ENCODE measurements at places on chromosomes 12 and 14. TPM values are rescaled to one million over a fixed set of nuclear protein-coding genes. Genes with fewer than 3 reads are reported as not detected.

The C12orf50 gene
- 0.11 TPM for total RNA-seq

The POTEM gene
- total RNA-seq: not detected

The KLRK1 gene
- 117 TPM for total RNA-seq

The GAS2L3 gene
- total RNA-seq: 2.7 TPM

The ITGB7 gene
- 500 TPM for total RNA-seq

The RFX4 gene
- total RNA-seq: not detected

The EIF2S3B gene
- total RNA-seq: 1.8 TPM

The CABP1 gene
- not detected for total RNA-seq

The ADCY6 gene
- 0.37 TPM for total RNA-seq

The ADAM21 gene
- not detected for total RNA-seq

The AKAP3 gene
- 2.8 TPM for total RNA-seq

The SIX1 gene
- total RNA-seq: not detected

The CMA1 gene
- 0.52 TPM for total RNA-seq

The SUDS3 gene
- total RNA-seq: 25.3 TPM

- DNase-seq: no peak
Measured at GRCh38 chr12:70661466-70662161, 24.4 kb upstream of the PTPRB start.

- no peak for DNase-seq
Measured at GRCh38 chr14:36207500-36207899, 31.0 kb upstream of the PTCSC3 start.

- no peak for DNase-seq
Measured at GRCh38 chr14:70237710-70238109, 49.0 kb upstream of the SLC8A3 start.

GRCh38 chr14:58731465-58732293 lies 93.9 kb downstream of the DACT1 start:
- DNase-seq: no peak

DNA sequence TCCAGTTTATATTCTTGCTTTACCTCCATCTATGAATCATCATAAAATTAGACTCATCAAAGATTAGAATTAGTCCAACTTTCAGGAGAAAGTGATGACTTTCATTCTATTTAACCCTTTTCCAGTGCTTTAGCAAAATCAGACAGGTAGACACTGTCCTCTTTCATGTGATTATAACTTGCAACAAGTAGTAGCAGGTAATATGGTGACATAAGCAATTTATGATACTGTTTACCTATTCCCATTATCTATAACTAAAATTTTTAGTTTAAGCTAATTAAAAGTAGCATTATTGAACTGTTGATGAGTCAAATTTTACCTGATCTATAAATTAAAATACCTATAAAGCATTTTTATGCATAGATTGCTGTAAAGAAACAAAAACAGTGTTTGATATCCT lies 351.6 kb downstream of the SEC23A start:
- no peak for DNase-seq

DNA sequence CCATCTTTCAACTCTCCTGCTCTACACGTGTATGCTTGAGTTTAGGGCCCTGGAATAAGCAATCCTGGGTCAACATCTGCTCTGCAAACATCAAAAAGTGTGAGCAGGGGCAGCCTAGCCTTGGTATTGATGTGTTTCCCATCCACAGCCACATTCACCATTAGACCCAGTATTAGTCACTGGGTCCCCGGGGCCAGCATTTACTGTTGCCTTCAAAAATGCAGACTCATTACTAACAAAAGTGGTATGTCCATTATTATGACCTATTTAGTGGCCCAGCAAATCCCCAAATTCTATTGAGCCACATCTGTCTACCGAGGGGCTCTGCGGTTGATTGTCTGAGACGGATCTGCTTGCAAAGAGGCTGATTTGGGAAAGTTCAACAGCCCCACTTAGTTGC lies 661.8 kb downstream of the DIO2 start:
- DNase-seq: no peak

- DNase-seq: no peak
Measured at GRCh38 chr14:72715850-72716228, 178.1 kb downstream of the DPF3 start.

DNA sequence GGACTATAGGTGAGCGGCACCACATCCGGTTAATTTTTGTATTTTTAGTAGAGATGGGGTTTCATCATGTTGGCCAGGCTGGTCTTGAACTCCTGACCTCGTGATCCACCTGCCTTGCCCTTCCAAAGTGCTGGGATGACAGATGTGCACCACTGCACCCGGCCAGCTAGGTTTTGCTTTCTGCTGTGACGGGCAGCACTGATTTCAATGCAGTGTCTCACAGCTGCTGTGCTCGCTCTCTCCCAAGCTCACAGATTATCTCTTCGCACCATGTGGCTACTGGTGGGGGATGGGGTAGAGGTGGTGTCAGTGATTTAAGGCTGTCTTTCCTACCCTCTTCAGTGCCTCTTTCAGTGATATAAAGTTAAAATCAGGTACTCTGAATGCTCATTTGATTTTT lies 909.1 kb downstream of the TRHDE start:
- DNase-seq: no peak

DNA sequence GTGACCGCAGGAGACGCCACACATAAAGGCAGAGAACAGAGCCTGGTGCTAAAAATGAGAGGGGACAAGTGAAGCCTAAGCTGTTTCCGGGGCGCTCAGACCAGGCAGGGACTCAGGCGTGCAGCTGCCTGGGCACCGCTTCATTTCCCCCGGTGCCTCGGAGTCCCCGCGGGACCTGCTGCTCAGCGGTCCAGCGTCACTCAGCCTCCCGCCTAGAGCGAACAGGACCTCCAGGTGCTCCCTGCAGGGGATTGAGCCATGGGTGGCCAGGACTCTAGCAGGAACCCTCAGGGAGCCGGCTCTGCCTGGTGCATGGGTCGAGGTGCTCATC lies 31.0 kb downstream of the CCDC85C start:
- no peak for DNase-seq

DNA sequence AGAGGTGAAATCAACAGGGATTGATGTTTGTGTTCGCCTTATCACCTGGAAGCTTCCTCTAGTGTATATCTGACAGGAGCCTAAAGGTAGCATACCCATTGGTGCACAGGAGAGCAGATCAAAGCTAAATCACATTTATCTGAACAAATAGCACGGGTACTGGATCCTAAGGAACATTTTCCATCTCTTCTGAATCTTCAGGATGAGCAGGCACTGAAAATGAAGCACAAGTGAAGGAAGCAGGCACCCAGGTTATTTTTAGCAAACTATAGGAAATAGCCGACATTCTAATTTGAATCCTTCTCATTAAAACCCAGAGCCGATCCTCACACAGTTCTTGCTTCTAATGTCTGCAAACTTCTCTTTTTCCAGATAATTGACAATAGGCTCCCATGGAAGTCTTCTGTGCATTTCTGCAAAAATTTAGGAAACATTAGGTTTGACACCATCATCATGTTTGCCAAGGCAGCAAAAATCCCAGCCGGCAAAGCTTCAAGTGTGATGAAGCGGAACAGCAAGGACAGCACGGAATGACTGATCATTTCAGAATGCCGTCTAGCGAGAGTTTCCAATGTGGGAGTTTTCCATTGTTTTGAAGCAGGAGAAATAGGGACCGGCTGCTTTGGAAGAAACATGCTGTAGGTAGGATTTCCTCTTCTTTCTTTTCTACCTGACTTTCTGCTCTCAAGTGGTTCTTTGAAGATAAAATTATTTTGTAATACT lies 24.3 kb upstream of the RGS6 start:
- no peak for DNase-seq

DNA sequence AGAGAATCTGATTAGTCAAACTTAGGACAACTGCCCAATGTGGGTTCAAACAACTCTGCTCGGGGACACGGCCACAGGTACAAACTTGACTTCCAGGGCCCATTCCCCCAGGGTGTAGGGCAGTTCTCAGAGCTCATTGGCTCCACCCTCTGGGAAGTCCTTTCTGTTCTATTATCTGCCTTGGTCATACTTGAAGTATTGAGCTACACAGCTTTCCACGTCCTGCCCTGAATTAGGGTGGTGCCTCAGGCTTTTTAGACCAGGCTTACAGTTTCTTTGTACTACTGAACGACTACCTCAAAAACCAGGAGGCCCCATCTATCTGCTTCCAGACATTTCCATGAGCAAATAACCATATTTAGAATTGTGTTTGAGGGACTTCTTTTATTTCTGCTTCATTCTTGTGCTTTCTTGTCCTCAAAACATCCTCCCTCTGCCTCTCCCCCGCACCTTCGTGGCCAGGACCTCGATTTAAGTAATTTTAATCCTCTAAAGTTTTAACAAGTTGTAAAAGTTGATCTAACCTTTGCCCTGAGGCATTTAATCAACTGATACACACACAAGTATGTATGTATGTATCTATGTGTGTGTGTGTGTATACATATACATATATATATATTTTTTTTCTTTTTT lies 281.7 kb upstream of the AMIGO2 start:
- DNase-seq: peak; percentile 70

GRCh38 chr14:94342334-94342934 lies 19.3 kb upstream of the SERPINA6 start:
- DNase-seq: no peak

GRCh38 chr12:130576371-130576816 lies 139.7 kb downstream of the RIMBP2 start:
- DNase-seq: no peak

DNA sequence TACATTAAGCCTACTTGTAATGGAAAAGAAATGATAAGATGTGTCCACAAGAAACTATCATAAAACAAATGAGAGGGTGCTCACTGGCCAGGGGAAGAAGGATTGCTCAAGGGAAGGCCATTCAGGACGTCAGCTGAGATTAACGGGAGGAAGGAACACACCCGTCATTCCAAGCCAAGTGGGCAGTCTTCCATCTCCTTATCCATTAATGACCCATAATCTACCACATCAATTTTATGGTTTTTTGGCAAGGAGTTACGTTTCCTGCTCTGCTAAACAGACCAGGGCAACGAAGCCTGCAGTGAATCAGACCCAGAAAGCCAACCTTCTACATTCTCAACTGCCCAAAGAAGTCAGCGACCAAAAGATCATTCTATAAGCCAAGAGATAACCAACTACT lies 25.1 kb downstream of the PRKAB1 start:
- no peak for DNase-seq

GRCh38 chr14:101115652-101116051 lies 212.1 kb upstream of the RTL1 start:
- DNase-seq: peak; percentile 9

- DNase-seq: no peak
Measured at GRCh38 chr12:101207086-101207780, 2.8 kb downstream of the SLC5A8 start.

DNA sequence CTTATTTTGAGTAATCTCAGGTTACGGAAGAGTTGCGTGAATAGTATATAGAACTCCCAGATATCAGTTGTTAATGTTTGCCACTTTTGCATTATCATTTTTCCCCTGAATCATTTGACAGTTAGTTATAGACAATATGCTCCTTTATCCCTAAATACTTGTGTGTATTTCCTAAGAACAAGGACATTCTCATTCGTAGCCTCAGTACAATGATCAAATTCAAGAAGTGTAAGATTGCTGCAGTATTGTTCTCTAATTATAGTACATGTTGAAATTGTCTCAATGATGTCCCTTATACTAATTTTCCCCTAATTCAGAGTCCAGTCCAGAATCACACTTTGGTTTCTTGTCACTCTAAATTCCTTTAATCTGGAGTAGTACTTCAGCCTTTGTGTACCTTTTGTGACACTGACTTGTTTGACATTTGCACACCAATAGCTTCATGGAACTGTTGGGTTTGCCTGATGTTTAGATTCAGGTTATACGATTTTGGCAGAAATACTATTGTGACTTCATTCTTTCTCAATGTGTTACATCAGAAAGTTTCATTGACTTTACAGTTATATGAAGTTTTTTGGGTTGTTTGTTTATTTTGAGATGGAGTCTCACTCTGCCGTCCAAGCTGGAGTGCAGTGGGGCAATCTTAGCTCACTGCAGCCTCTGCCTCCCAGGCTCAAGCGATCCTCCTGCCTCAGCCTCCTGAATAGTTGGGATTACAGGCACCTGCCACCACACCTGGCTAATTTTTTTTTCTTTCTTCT lies 13.1 kb downstream of the DYNC1H1 start:
- no peak for DNase-seq

GRCh38 chr12:132145334-132145733 lies 1.1 kb downstream of the NOC4L start:
- no peak for DNase-seq

- DNase-seq: no peak
Measured at GRCh38 chr14:76426161-76426696, 50.3 kb downstream of the ESRRB start.

All from activated CD8-positive, alpha-beta T cell treated with anti-CD3 and anti-CD28 coated beads, Interleukin-2, amount 10 ng/mL, durations not matched to agents 7 days and 5 days (primary cell).